Panc1 (cell line): ENCODE measurements at places on chromosomes 12 and 14.

- no peak for DNase-seq
These were observed 9.8 kb downstream of the DHRS1 start for GRCh38 chr14:24289649-24290280.

DNA sequence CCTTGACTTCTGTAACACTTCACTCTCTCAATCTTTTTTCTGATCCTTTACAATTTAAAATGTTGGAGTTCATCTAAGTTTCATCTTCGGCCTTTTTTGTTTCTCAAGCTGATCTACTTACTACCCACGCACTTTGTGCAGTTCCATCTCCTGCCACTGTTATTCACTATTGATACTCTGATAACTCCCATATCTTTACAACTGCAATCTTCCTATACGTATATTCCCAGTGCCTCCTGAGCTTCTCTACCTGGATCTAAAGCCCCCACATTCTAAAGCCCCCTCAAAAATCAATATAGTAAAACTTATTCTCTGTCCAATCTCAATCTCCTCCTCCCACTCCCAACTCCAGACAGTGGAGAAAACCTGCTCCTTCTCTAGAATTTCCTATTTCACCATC lies 5.9 kb downstream of the ATG2B start:
- DNase-seq, result no peak

DNA sequence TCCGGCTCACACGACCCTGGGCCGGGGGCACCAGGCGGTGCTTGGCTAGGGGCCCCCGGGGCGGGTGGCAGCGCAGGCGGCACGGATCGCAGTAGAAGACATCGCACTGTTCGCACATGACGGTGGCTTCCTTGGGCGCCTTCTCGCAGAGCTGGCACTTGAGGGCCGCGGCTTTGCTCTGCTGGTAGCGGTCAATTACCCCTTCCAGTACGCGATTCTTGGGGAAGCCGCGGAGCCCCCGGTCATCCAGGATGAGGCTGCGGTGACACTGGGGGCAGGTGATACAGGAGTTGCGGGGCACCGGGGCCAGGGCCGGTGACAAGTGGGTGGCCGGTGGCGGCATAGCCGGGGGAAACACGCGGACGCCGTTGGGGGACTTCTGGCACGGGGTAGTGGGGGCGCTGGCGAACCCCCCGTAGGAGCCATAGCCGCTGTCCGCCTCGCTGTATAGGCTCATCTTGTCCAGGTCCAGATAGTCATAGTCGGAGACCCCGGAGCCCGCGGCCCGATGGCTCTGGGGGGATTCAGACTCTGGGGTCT lies 553 bp downstream of the TRIM9 start:
- no peak for DNase-seq

GRCh38 chr14:104843006-104843405 lies 22.1 kb upstream of the CEP170B start:
- DNase-seq, result no peak

- no peak for DNase-seq
These were observed 385.6 kb upstream of the OR4E1 start for GRCh38 chr14:22059201-22059600.

- DNase-seq, result no peak
These were observed 178.8 kb upstream of the FRMD6 start for GRCh38 chr14:51472881-51473280.
